ENCODE measurements at places on chromosomes 7 and 10.

GRCh38 chr10:71933651-71934050 is 30.5 kb upstream of the CHST3 start:
- DNase-seq = no peak

DNA sequence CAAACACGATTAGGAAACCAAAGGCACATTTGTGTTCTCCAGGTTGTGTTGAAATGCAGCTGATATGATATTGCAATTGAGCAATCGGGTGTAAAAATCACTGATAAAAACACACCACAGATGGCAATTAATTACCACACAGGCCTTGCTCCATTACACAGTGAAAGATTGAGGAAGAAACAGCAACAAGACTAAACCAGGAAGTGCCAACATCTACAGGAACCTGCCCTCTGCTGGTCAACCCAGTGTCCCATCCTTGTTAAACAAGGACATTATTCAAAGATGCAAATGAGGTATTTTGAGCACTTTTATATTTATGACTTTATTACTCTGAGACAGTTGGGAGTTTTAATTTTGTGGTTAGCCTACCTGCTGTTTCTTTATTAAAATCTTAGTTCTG is 765.6 kb upstream of the GHITM start:
- no peak for DNase-seq

- DNase-seq = no peak
Measured at GRCh38 chr10:100208276-100208675, 21.1 kb downstream of the CHUK start.

DNA sequence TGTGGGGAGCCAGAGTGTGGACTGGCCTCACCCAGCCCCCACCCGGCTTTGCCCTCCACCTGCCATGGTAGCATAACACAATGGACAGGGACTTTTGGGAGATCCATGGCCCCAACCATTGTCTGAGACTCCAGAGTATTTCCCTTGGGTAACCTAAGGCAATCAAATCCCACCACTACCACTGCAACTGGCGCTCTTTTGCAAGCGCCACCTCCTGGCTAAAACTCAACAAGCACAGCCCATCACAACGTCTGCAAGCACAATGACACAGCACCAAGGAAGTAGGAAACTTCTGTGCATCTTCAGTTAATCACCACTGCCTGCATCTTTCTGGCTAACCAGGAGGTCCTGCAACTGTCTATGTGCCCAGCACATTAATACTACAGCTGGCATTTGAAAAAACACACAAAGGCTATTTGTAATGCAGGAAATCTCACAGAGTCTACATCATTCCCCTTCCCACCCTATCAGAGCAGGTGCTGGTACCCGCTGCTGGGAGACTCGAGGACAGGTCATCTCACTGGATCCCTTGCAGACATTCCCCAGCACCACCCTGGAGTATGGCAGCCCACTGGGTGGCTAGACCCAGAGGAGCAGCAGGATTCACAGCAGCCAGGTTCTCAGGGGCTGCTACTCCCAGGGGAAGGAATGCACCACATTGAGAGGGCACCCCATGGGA is 27.7 kb downstream of the ANKRD26 start:
- no peak for DNase-seq

DNA sequence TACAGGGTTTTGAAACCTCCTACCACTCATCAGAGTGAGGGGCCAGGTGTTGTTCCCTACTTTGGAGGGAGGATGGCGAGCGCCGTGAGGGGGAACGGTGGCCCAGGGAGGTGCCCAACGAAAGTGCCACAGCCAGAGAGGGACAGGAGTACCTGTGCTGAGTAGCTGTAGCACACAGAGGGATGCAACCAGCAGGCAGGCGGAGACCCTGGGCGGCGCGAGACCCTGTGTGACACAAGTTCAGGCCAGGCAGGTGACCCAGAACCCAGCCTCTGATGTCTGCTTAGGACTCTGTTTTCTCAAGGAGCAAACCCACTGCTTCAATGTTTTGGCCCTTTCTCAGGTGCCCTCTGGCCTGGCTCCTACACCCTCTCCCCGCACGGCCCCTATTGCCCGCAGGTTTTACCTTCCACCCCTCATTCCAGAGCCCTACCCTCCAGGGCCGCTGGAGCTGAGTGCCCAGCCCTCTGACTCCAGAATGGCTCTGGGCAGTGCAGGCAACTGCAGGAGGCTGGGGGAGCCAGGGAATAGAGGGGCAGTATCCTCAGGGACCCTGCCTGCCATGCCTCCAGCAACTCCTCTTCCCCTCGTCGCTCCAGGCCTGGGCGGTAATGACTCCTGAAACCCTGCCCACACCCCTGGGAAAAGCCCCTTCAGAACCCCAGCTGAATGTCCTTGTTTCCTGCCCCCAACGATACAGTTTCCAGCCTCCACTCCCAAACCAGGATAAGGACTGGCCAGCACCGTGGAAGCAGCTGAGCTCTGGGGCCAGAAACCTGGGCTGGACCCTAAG is 164.1 kb upstream of the RHEB start:
- no peak for DNase-seq

DNA sequence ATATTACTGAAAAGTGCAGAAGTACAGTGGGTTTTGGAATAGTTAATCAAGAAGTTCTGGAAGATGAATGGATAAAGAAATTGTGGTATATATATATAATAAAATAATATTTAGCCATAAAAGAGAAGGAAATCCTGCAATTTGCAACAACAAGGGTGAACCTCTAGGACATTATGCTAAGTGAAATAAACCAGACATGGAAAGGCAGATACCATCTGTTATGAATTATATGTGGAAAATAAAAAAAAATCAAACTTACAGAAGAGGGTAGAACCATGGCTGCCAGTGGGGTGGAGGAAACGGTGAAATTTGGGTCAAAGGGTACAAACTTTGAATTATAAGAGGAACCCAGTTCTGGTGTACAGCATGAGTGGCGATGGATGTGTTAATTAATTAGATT is 162.6 kb downstream of the BICC1 start:
- DNase-seq = no peak

- no peak for DNase-seq
Measured at GRCh38 chr7:70307544-70308106, 709.4 kb downstream of the AUTS2 start.

GRCh38 chr7:80017101-80017698 is 117.4 kb upstream of the GNAI1 start:
- no peak for DNase-seq

GRCh38 chr7:92699966-92700514 is 109.8 kb upstream of the FAM133B start:
- DNase-seq = no peak

DNA sequence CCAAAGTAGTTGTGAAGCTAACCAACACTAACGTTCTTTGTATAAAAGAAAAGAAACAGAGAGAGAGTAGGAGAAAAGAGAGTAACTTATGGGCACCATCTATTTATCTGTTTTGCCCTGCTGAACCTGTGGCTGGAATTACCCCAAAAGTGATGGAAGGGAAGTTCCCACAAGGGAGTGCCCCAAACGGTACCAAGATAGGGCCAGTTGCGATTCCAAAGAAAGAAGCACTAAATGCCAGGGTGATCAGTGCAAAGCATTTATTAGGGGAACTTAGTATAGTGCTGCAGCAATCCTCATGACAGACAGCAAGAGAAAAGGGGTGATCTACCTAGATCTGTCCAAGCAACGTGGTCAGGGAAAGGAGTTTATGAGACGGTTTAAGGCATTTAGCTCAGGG is 190.2 kb downstream of the SORCS3 start:
- no peak for DNase-seq

DNA sequence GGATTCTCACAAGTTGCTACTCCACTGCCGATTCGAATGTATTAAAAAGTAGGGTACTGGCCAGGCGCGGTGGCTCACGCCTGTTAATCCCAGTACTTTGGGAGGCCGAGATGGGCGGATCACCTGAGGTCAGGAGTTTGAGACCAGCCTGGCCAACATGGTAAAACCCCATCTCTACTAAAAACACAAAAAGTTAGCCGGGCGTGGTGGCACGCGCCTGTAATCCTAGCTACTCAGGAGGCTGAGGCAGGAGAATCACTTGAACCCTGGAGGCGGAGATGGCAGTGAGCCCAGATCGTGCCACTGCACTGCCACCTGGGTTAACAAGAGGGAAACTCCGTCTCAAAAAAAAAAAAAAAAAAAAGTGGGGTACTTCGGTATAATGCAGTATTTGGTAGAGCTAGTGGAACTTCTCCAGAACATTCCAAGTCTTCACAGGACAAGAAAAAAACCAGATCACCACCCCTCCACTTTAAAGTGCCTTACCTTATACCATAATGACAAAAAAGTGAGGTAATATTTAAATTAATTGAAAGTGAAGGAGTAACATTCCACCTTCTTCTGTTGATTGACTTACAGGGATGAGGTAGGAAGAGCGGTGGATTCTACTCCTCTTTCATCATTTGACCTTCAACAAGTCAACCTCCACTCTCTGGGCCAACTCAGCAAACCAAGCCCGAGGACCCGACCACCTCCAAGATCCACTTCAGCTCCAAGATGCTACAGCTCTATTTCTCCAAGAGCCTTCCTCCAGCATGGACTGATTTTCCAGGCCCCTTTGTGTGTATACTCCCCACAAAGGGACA is 2.0 kb downstream of the BAZ1B start:
- DNase-seq = no peak

- DNase-seq = no peak
Measured at GRCh38 chr7:105156731-105157130, 142.7 kb downstream of the KMT2E start.

- DNase-seq = no peak
Measured at GRCh38 chr10:84329986-84330651, 1.7 kb downstream of the CCSER2 start.

DNA sequence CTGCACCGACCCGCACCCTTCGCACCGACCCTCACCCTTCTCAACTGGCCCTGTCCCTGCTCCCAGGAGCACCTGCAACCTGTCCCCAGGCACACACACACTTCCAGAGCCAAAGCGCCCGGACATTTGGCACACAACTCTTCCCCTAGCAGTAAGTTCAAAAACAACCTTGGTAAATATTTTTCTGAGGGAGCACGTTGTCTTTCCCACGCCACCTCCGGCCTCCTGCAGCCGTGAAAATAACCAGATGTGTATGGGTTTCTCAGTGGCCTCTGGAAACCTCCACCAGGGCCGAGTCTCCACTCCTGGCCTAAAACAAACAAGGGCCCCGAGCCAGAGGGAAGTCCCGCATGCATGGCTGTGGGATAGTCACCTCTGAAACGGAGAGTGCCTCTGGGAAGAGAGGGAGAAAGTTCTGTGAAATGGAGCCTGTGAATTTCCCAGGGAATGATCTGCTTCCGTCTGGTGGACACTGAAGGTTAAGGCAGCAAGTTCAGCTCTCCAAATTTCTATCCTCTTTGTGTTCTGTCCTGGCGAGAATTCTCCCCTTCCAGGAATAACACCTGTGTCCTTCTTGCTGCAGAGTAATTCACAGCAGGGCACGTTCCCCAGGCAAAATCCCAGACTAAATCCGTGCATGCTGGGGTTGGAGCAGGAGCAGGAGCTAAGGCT is 15.8 kb downstream of the PODXL start:
- no peak for DNase-seq

- no peak for DNase-seq
Measured at GRCh38 chr10:110158051-110159005, 49.1 kb upstream of the MXI1 start.

DNA sequence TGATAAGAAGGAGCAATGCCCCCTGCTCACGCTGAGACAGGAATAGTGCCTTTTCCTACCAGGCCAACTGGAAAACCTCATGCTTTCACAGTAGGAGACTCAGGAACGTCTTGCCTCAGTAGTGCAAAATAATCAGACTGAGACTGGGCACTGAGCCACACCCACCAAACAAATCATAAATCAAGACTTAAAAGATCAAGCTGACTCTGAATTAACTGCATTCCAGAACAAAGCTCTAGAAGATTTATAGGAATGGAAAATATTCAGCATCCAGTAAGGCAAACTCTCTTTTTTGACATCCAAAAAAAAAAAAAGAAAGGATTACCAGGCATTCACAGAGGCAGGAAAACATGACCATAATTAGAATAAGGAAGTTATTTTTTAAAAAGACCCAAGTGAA is 30.5 kb upstream of the SLC18A3 start:
- DNase-seq = no peak

DNA sequence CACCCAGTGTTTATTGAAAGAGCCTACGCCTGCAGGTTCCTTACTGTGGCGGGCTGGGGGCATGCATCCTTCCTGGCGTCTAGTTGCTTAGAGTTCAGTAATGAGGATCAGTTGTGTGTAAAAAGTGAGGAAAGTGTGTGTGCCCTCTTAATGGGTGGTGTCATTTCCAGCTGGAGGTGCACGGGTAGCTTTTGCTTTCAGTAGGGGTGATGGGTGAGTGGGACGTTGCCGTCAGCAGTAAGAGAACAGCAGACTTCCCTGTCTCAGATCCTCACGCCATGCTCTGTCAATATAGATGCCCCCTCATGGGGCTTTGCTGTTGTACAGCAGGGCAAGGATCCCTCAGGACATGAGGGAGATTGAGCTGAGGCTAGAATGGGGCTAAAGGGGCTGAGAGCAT is 352.6 kb upstream of the GALNT17 start:
- DNase-seq = no peak

DNA sequence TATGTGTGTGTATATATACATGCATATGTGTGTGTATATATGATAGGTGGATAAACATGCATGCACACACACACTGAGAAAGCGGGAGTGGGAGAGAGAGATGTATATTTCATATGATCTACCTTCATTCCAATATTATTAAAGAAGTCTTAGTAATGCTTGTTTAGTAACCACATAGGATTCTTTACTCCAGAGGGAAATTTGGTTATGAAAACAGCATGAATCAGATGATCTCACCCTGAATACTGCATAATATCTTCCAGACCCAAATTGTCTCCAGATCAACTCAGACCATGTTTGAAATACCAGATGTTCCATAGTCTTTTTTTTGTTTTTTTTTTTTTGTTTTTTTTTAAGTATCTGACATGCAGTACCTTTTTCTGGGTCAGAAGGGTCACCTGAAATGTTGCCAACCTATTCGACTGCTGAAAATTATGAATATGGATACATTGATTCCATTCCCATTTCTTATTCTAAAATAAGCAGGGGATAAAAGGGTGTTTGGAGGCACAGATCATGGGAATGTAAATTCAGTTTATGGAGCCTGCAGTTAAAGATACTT is 17.4 kb downstream of the TES start:
- no peak for DNase-seq

GRCh38 chr10:88680958-88681357 is 16.7 kb downstream of the LIPF start:
- no peak for DNase-seq

GRCh38 chr10:10911471-10911921 is 106.2 kb upstream of the CELF2 start:
- no peak for DNase-seq

DNA sequence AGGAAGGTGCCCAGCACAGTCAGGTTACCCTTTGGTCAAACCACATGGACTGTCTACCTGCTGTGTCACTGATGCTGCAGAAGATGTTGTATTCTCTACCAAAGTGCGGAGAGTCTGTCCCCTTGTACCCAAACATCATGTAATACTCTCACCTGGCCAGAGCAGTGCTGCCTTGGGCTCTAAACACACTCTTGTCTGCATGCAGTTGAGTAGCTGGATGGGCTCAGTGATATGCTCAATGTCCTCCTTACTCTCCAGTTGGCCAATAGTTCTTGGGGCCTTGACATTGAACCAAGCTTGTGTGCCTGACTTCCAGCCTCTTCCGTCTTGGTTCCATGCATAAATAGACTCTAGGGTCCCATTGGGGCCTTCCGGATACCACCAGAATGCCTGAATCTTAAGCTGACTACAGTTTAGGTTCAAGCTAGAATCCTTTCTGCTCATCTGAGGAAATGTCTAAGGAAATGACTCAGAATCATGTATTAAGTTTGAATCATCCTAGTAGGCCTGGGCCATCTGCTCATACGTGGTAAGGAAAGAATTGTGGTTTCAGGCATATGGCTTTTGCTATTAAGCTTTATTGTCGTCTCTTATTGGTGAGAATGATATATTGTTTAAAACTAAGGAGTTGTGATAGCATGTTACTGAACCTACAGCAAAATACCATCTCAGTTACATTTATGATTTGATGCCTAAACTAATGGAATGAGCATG is 118.0 kb downstream of the OTUD1 start:
- DNase-seq = no peak

Data from anterior cingulate cortex (tissue), 58 donors.